ENCODE measurements at places on chromosomes 5 and 9.
A peak's percentile ranks its signal among the peaks of the same experiment; 100 is the strongest.

- no peak for DNase-seq
Observed at GRCh38 chr5:73552642-73553041, 12.8 kb downstream of the ANKRA2 start.

GRCh38 chr9:98856982-98857381 lies 49.5 kb downstream of the GALNT12 start:
- DNase-seq = no peak

- no peak for DNase-seq
Observed at GRCh38 chr5:95060098-95060497, 224.8 kb downstream of the MCTP1 start.

DNA sequence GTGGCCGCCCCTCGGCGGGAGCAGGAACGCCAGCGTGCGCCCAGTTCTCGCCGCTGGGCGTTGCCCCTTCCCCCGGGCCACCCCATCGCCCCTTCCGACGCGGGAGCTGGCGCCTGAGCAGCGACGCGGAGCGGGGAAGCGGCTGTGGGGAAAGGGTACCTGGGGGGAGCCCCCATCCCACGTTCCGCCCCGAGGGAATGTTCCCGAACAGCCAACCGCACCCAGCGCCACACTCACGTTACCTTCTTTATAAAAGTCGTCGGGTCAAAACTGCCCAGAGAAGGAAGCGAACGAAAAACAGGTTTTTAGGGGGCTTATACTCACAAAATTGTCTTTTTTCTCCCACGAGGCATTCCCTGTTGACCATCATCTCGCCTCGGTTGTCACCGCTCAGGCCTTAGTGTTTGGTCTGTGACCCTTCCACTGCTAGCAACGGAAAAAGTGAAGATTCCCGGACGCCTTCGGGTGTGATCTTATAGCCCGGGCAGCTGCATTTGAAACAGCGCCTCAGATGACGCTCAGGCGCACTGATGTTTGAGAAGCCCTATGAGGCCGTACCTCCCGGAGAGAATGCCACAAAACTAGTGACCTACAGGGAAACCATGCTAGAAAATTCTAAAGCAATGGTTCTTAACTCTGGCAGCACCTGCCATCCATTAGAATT lies 475 bp upstream of the GOLM1 start:
- DNase-seq = no peak

- no peak for DNase-seq
Observed at GRCh38 chr5:136028782-136029742, at the start of gene TGFBI. TSS of gene TGFBI (plus strand) at chr5:136028988. CDS start at chr5:136029056, 68 bp downstream.

DNA sequence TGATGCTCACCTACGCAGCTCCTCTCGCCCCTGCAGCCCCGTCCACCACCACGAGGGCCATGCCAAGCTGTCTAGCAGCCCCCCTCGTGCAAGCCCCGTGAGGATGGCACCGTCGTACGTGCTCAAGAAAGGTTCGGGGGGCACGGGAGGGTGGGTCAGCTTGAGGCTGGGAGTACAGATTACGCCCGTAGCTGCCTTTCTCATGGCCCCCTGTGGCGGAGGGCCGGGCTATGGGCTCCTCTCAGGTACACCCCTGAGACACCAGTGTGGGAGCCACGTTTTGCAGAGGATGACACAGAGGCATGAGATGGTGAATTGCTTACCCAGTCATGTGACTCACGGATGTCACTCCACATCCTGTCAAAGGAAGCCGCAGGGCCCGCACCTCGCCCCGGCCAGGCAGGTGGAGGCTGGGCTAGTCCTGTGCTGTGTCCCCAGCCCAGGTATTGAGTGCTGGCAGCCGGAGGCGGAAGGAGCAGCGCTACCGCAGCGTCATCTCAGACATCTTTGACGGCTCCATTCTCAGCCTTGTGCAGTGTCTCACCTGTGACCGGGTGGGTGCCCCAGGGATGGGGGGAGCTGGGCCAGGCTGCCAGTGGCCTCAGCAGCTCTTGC lies 33.7 kb downstream of the USP20 start:
- peak; percentile 81 for DNase-seq

GRCh38 chr9:4792054-4792571 lies 631 bp upstream of the RCL1 start:
- DNase-seq = no peak
